NCI-H460 (cell line): ENCODE measurements at places on chromosomes 3 and 15.

GRCh38 chr3:101690972-101691371, 4.5 kb upstream of the RPL24 start:
- no peak for DNase-seq

DNA sequence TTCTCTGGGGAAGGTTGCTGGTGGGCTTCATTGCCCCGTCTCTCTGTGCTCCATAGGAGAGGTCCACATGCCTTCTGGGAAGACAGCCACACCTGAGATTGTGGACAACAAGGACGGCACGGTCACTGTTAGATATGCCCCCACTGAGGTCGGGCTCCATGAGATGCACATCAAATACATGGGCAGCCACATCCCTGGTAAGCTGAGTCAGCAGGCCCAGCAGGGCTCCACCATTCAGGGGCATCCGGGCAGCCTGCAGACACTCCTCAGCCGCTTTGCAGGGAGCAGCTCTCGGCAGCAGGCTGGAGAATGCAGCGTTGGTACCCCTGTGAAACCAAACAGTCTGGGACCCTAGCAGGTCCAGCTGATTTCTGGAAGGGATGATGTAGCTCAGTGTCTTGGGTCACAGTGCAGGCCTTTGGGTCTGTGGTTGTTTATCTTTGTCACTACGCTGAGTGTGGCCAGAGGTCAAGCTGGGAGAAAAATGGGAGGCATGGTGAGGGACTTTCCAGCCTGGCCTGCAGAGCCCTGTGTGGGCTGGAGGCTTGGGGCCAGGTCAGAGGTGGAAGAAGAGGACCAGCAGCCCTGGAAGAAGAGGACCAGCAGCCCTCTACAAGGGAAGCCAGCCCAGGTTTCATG, 67.2 kb downstream of the DNASE1L3 start:
- DNase-seq: no peak

GRCh38 chr3:123075359-123075758, 8.5 kb downstream of the PDIA5 start:
- DNase-seq: no peak

DNA sequence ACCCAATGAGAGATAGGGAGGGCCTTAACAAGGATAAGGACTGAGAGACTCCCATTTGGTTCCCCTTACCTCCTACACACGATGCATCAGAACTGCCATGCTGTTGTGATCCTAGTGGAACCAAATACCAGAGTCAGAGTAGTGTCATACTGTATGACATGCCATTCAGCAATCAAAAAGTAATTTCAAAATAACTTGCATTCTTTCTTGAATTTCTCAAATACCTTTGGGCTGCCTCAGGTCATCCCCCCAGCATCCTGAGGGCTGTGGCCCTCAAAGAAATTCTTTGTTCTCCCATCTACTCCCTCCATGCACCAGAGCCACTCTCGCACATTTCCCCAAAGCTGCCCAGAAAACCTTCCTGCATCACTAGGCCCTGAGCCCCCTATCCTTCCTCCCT, 68.9 kb upstream of the PPP2R3A start:
- DNase-seq: no peak

GRCh38 chr3:171813897-171814460, 3.7 kb upstream of the PLD1 start:
- no peak for DNase-seq

- no peak for DNase-seq
Observed at GRCh38 chr3:112362221-112362620, 29.3 kb downstream of the CD200 start.

- no peak for DNase-seq
Observed at GRCh38 chr3:17132286-17133115, 247.7 kb downstream of the PLCL2 start.
